ENCODE measurements at places on chromosomes 1 and 21.

- DNase-seq, result peak; percentile 80
These were observed at the start of gene SOX13 for GRCh38 chr1:204072931-204073836. TSS of gene SOX13 (plus strand) at chr1:204073115. CDS start at chr1:204112916, 39,801 bp downstream.

DNA sequence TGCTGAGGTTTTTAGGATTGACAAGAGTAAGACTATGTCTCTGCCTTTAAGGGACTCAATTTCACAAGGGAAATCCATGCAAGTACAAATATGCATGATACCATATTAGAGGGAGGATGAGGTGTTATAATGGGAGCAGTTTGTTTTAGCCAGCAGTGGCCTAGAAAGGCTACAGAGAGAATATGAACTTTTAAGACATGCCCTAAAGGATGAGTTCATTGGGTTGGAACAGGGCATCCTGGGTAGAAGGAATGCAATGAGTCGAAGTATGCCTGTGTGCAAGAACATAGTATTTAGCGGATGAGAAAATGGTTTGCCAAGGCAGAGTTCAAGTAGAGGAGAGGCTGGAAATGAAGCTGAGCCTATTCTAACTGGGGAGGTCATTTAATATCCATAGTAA lies 32.6 kb upstream of the LEPR start:
- DNase-seq, result no peak

GRCh38 chr1:94061513-94062443 lies 59.2 kb downstream of the ABCA4 start:
- peak; percentile 61 for DNase-seq

GRCh38 chr1:26287811-26288210 lies 7.9 kb downstream of the SH3BGRL3 start:
- DNase-seq, result no peak

- DNase-seq, result no peak
These were observed 471.8 kb upstream of the PRMT6 start for GRCh38 chr1:106584676-106585075.

- no peak for DNase-seq
These were observed 591.3 kb upstream of the ADGRL2 start for GRCh38 chr1:81209461-81209860.

- DNase-seq, result no peak
These were observed 415.3 kb downstream of the USP25 start for GRCh38 chr21:16145052-16145451.

DNA sequence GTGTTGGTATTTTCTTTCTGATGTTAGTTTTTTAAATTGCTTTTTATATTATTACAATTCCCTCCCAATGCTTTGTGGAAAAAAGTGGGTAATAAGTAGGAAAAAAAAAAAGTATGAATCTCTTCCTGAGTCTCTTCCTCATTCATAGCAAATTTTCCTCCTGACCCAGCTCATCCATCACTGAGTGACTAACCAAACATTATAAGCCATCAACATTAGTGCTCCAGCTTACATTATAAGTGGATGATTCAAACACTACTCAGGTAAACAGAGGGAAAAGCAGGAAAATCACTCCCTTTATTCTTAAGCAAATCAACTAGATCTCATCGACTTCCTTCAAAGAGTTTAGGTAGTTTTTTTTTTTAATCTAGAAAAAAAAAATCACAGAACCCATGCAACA lies 15.4 kb upstream of the SAMD13 start:
- DNase-seq, result no peak
